ENCODE measurements at places on chromosomes 16 and 17.

- no peak for DNase-seq
Observed at GRCh38 chr16:17270683-17271109, 200.1 kb downstream of the XYLT1 start.

GRCh38 chr16:797120-797420 lies 3.5 kb downstream of the GNG13 start:
- DNase-seq = no peak

DNA sequence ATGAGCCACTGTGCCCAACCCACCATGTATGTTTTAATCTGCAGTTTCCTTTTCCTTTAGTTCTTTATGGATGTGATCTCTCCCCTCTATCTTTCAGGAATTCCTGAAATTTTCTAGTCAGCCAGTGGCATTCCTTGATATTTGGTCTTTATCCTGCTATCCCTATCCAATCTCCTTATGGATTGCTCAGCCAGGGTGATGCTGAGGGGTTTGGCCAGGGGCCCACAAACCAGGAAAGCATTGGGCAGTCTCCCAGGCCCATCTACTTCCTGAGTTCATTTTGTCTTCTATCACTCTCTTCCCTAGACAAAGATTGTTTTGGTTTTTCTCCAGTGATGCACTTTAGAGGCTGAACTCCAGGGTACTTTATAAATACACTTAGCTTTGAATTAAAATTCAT lies 115.9 kb downstream of the KATNIP start:
- no peak for DNase-seq

DNA sequence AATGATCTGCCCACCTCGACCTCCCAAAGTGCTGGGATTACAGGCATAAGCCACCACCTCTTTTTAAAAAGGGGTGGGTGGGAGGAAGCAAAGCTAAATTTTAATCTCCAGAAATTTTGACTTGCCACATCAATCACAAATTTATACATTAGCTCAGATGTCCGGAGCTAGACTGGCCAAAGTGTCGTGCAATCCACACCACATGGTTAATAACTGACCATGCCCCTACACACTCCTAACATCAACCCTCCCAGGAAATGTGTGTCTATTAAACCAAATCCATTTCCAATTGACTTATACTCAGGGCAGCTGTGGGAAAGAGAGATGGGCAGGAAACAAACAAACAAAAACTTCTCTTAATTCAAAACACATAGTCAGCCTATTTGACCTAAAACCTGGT lies 29.9 kb downstream of the SMURF2 start:
- DNase-seq = no peak

DNA sequence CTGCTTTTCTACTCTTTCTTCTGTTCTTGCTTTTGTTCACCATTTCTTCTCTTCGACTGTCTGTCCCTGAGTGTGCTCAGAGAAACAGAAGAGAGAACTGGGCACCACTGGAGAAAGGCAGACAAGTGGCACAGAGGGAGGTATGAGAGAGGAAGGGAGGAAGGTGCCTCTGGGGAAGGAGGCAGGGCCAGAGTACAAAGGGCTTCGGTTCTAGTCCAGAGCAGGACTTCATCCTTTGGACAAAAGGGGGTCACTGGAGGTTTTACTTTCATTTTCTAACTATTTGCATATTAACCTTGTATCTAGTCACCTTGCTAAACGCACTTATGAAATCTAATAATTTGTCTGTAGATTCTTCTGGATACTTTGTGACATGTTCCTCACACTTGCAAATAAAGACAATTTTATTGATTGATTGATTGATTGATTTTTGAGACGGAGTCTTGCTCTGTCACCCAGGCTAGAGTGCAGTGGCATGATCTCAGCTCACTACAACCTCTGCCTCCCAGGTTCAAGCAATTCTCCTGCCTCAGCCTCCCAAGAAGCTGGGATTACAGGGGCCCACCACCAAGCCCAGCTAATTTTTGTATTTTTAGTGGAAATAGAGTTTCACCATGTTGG lies 13.5 kb downstream of the ITGB4 start:
- no peak for DNase-seq

DNA sequence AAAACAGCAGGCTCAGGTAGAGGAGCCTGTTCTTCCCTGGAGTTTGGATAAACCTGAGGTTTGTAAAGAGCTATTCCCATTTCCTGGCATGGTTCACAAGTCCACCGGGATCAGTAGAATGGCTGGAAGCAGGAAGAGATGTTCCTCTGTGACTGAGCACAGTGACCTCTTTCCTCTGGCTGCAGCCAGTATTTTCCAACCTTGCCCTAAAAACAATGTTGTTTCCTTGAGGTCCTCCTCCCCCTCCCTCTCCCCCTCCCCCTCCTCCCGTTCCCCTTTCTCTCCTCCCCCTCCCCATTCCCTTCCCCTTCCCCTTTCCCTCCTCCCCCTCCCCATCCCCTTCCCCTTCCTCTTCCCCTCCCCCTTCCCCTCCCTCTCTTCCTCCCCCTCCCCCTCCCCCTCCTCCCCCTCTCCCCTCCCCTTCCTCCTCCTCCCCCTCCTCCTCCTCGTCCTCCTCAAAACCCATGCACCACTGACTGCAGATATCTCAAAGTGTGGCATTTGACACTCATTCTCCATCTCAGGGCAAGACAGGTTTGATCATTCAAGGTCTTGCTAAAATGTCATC lies 58.9 kb upstream of the MON1B start:
- DNase-seq = no peak

DNA sequence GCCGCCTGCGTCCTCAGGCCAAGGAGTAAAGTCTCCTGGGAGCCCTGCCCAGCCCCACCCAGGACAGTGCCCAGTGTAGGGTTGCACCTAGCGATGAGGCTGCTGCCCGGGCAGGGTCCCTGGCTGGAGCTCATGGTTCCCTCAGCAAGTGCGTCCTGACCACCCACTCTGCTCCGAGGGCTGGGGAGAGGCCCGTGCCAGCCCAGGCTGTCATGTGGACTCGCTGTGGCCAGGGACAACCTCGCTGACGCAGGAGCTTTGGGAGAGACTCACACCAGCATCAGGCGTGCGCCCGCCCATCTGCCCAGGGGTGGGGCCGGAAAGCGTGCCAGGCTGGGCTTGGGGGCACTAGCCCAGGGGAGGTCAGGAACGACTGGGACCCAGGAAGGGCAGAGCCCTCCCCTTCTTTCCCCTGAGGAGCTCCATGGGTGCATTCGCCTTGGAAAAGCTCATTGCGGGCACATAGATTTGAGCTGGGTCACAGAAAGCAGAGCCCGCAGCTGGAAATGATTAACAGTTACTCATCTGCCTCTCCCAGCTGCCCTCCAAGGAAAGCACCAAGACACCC lies 19.7 kb downstream of the DPEP1 start:
- peak; percentile 31 for DNase-seq

DNA sequence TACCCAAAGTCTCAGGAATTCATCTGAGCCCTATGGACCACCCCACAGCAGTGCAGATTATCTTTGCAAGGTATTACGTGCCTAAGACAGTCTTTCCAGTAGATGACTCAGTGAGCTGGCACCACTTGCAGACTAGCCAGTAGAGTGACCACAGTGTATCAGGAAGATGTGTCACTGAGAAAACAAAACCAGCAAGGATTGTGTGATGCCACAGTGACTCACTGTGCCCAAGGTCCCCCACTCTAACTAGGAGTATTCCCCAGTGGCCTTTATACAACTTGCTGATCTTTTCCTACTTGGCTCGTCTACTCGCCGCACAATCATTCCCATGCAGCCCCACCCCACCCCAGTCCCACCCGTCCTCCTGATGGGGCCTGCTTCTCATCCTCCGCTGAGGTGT lies 26.8 kb upstream of the PRKCA start:
- peak; percentile 90 for DNase-seq

GRCh38 chr16:29680180-29680598 lies 1.2 kb downstream of the QPRT start:
- no peak for DNase-seq

DNA sequence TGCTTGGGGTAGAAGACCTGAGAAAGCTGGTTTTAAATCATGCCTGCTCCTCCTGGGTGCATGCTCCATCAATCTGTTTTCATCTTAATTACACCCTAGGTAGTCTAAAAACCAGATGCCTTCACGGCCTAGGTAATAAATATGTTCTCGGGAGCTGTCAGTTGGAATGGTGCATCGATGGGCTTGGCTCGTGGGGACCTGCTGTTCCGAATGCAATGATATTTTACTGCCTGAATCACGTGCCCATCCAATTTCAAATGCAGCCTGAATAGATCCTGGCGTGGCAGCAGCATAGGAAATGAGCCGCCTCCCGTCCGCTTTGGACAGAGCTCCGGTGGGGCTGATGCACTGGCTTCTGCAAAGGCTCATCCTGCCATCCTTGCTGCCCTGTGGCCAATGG lies 18.8 kb upstream of the FAAP100 start:
- no peak for DNase-seq

- no peak for DNase-seq
Observed at GRCh38 chr16:1899641-1900451, 18.4 kb downstream of the HS3ST6 start.

GRCh38 chr16:88349903-88350900 lies 32.6 kb upstream of the ZNF469 start:
- no peak for DNase-seq

DNA sequence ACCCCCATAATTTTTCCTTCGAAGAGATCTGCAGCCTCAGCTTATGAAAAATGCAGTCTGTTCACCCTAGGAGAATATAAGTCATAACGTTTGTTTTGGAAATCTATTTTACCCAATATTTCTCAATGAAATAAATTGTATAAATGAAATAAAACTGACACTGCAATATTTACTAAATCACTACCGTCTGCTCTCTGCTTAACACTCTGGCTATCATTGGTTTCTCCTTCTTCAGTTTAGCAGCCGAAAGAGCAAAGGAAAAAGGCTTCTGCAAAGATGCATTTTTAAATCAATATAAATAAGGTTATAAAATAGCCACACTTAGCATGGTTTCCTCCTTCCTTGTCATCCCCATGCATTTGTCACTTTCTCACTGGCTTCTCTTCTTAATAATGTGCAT lies 148.2 kb downstream of the SNX11 start:
- no peak for DNase-seq

GRCh38 chr17:16425698-16426659 lies 10.6 kb downstream of the TRPV2 start:
- DNase-seq = no peak

DNA sequence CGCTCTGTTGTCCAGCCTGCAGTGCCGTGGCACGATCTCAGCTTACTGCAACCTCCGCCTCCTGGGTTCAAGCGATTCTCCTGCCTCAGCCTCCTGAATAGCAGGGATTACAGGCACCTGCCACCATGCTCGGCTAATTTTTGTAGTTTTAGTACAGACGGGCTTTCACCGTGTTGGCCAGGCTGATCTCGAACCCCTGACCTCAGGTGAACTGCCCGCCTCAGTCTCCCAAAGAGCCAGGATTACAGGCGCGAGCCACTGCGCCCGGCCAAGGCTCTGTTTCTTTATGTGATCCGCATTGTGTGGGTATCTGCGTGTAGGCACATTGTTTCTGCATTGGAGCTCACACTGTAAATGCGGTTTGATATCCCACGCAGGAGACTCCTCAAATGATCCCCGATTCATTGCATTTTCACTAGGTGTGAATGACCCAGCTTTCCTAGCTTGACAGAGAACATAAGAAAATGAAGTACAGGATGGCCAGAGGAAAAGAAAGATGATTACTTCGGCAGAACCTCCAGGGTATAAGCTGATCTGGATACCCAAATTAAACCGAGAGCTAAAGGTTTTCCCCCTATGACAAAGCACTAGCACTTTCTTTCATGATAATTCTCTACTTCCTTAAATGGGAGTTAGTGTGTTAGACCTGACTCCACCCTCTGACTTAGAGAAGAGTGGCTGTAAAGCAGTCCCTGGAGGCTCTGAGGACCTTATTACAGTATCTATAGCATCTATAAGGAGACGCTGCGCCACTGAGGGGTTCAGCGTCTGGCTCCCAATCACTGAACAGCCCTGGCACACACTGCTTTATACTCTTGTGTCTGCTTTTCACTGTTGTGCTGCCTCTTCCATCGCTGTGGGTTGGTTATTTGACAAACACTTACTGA lies 17.3 kb downstream of the COTL1 start:
- DNase-seq = no peak

DNA sequence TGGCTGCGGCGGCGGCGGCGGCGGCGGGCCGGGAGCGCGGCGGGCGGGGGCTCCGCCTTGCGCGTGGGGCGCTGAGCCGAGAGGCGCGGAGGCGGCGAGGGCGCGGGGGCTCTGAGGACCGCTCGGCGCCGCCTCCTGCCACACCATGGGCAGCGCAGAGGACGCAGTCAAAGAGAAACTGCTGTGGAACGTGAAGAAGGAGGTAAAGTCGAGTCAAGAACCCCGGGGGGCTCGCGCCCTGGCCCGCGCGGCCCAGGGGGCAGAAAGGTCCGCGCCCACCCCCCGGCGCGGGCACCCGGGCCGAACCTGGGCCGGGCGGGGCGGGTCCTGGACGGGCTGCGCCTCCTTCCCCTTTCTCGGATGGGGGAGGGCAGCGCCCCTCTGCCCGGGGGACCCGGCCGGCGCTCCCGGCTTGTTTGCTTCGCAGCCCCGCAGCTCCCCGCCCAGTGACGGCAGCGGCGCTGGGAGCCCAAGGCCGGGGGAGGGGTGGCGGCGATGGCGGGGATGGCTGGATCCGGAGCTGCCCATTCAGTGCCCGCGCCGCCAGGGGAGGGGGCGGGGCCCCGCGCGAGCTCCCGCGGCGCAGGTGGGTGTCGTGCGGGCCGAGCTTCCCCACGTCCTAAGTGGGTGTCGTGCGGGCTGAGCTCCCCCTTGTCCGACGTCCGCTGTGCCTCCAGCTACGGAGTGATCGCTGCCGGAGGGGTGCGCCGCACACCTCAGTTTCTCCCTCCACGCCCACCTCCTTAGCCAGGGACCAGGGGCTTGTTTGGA lies 428 bp downstream of the SGSM2 start:
- no peak for DNase-seq

- DNase-seq = no peak
Observed at GRCh38 chr17:31595666-31596381, 204.3 kb downstream of the RAB11FIP4 start.

DNA sequence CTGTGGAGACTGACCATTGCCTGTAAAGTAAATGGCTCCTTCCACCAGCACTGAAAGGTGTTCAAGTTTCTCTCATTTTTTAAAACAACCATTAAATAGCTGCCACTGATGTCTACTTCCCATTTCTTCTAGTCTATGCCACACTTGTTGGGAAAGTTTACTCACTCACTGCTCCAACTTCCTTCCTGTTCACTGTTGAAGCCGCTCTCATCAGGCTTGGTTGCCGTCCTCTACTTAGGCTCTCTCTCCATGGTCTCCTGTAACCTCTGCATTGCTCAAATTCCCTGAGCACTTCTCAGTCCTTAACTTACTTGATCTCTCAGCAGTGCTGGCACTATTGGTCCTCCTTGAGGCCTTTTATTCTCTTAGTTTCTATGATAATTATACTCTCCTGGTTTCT lies 32.4 kb downstream of the SNX11 start:
- no peak for DNase-seq

- no peak for DNase-seq
Observed at GRCh38 chr16:4913130-4913773, 23.7 kb downstream of the PPL start.

GRCh38 chr17:21134559-21134958 lies 7.8 kb downstream of the DHRS7B start:
- DNase-seq = no peak

DNA sequence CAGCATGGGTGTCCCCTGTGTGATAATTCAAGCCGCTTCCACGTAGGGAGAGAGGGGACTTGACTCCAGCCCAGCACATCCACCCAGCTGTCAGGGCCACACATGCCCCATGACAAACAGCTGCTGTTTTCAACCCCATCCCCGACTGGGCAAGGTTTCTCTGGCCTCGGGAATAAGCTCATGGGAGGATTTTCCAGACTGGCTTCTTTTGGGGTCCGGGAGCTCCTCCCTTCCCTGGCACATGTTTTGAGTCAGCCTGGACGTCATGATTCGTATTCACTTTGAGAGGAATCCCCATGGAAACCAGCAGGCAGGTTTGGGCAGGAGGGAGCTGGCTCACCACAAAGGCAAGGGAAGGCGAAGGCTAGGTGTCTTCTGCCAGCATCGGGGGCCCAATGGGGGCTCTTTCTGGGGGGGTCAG lies 156.4 kb downstream of the CMIP start:
- DNase-seq = no peak

All from AG04449 (cell line).